ENCODE measurements at places on chromosomes 12 and 14.
A peak's percentile ranks its signal among the peaks of the same experiment; 100 is the strongest.

DNA sequence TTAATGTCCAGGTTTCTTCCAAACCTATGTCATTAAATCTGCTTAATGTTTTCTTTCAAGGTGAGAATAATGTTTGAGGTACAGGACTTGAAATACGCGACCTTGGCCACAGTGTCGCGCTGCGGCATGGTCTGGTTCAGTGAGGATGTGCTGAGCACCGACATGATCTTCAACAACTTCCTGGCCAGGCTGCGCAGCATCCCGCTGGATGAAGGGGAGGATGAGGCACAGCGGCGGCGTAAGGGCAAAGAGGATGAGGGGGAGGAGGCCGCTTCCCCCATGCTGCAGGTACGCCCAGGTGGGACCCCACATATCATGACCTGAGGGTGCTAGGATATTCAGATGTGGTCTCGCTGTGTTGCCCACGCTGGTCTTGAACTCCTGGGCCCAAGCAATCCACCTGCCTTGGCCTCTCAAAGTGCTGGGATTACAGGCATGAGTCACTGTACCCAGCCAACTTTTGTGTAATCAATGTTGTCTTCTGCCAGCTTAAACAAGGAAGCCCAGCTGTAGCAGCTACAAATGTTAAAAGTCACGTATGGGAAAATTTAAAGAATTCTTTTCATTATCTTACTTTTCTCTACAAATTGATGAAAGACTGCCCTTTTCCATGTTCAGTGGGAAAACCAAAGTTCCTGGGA lies 50.8 kb downstream of the DYNC1H1 start:
- DNase-seq, result no peak

DNA sequence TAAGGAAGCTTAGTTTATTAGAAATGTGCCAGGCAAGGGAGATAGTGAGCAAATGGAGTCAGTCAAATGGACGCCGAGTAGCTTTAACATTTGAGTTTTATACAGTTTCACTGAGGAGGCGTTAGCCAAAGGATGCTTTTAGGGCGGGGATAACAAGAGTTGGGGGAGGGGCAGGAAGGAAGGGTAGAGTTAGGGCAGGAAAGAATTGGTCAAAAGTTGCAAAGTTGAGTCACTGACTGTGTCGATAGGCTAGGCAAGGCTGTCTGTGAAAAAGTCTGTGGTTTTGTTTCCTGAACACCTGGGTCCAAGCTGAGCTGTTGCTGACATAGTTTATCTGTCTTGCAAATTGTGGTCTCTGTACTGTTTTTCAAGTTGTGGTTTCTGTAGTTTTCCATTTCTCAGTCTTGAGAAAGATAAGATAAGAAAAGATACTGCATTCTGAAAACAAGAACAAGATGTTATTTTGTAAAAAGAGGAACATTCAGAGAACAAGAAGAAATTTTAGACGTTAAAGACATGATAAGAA lies 62.6 kb upstream of the RESF1 start:
- DNase-seq, result no peak

DNA sequence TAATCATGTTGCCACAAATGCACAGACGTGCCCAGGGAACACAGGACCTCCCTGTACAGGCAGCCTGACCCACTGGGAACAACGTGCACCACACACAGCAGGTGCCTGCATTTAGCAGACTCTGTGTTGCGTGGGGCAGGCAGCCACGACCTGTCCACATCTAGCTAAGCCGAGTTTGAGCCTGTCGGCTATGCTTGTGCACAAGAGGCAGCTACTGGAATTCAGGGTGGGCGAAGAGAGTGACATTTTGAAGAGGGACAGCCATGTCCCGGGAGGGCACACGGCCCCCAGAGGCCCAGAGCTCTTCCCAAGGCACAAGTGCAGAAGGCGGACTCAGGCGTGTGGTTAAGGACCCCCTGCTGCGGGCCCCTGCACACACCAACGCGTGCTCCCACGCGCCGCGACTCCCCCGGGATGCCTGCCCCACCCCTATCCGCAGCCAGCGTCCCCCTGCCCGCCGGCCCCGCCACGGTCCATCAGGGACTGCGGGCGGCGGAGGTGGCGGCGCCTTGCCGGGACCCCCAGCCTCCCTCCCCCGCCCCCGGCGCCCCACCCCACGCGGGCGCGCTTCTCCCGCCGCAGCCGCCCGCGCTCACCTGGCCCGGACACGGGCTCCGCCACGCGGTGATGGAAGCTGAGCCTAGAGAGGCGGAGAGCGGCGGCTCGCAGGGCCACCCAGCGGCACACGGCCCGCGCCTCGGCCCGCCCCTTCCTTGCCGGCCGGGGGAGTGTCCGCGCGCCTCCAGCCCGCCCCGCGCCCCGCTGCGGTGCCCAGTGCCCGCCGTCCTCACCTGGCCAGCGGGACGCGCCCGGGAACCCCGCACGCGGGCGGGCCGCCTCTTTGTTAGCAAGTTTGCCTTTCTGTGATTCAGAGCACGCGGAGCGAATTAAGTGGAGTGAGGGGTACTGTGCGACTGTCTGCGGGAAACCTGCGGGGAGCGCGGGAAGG lies 125.3 kb upstream of the PRMT8 start:
- no peak for DNase-seq

DNA sequence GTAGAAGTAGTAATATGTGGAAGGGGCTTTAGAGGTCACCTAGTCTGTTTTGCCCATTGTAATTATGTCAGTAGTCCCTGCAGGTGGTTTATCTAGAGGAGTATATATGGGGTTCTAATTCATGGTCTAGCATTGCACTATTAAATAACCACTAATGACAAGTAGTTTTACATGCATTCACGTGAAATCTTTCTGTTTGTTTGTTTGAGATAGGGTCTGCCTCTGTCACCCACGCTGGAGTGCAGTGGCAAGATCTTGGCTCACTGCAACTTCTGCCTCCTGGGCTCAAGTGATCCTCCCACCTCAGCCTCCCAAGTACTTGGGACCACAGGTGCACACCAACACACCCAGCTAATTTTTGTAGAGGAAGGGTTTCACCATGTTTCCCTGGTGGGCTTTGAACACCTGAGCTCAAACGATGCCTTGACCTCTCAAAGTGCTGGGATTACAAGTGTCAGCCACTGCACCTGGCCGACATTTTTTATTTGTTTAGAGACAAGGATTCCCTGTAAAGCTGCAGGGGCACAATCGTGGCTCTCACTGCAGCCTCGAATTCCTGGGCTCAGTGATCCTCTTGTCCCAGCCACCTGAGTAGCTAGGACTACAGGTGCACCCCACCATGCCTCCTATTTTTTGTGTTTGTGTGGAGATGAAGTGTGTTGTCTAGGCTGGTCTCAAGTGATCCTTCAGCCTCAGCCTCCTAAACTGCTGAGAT lies 12.0 kb upstream of the PSEN1 start:
- DNase-seq, result no peak

DNA sequence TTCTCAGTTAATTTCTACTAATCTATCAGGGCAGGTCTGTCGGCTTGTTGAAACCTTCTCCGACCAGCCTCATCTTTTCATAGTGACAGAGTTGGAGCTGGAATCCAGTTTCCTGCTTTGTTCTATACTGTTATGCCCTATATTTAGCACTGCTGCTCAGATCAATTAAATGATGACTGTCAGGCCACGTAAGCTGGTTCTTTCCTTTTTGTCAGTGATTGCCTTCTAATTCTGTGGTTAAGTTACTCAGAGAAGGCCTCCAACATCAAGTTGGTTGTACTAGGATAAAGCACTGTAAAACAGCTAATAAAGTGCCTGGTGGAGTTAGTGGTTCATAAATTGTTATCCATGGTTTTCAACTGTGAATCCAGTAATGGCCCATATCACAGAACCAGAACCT lies 22.6 kb downstream of the DERA start:
- no peak for DNase-seq

GRCh38 chr12:110776410-110776809 lies 33.7 kb upstream of the PPP1CC start:
- no peak for DNase-seq

- DNase-seq, result no peak
These were observed 17.5 kb downstream of the NIN start for GRCh38 chr14:50813544-50813863.

DNA sequence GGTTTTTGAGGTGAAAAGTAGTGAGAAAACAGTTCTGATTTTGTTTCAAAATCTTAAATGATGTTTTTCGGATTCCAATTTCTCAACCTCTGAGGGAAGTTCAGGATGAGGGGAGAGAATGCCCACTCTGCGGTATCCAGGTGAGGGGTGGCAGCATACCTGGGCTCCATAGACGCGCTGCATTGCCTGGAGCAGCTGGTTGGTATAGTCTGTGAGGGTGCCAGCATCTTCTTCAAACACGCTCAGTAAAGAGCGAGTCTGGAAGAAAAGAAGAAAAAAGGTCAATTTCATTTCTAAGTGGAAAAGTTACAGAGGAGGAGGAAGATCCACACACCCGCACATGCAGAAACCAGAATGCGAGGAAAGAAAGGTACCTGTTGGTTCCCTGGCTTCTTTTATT lies 7.0 kb downstream of the APPL2 start:
- DNase-seq, result no peak

- DNase-seq, result no peak
These were observed 3.3 kb downstream of the RAD52 start for GRCh38 chr12:946212-946611.

DNA sequence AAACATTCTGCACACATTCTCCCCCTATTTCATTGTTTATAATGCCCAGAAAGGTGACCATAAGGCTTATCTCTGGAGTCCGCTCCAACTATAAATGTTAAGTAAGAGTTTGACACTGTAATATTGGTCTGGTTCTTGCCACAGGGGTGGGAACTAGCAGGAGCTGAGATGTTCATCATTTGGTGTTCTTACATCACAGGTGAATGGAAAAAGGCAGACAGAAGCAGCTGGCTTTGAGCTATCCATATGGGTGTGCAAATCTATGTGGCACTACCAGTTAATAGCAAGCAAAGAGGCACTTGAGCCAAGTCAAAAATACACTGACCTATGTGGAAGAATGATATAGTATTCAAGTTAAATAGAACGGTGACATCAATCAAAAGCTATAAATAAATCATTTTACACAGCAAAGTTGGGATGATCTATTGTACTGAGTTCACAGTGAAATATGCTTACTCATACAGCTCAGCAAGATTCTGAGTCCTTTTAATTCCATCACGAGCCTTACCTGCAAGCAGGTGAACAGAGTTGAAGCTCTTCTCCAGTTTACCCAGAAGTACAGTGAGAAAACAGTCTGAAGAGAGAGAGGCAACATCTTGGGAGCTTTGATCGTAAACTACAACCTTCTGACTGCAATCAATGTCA lies 43.2 kb downstream of the DUSP16 start:
- no peak for DNase-seq

GRCh38 chr12:109714141-109714912 lies 702 bp downstream of the FAM222A start:
- DNase-seq, result no peak

DNA sequence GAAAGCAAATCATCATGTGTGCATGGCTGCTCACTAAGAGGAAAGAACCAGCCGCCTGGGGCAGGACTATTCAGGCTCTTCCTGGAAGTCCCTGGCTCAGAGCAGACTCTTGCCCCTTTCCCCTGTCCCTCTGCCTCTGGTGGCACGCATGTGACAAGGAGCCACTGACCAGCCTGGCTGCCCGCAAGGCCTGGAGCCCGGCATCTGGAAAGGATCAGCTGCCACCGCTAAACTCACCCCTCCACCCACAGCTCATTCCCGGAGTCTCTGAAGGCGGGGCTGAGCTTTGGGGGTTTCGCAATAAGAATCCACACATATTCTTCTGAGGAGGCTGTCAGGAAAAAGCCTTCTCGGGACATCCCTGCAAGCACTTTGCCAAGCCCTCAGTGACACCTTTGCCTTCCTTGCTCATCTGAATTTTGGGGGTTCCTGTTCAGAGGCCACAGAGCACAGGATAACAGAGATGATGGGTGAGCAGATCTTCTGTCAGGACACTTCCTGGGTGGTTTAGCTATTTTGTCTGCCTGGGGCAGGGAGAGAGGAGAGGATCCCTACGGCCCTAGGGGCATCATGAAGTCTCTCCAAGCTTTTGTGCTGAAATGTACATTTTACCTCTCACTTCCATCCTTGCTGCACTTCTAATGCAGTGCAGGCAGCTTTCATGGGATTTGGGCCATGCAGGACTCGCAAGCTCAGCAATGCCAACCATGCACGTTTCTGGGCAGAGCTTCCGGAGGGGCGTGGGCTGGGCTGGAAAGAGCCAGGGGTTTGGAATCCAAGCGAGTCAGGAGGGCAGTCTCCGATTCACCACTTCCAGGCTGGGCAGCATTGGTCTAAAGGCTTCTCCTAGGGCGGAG lies 124.8 kb upstream of the MAP1LC3B2 start:
- DNase-seq, result peak; percentile 84

DNA sequence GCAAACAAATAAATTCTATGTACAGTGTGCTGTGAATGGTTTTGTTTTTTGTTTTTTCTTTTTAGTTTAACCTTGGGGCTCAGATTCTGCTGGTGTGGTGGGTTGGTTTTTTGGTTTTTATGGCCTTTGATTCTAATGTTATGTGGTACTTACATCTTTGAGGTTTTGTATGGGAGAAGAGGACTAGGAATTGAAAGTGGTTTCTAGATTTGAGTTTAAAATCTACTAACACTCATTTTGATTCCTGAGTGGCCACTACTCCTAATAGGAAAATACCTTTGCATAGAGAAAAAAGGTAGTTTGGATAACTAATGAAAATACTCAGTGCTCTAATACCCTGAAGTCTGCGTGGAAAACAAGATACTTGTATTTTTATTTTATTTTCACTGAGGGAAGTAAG lies 137.7 kb downstream of the MON2 start:
- no peak for DNase-seq

DNA sequence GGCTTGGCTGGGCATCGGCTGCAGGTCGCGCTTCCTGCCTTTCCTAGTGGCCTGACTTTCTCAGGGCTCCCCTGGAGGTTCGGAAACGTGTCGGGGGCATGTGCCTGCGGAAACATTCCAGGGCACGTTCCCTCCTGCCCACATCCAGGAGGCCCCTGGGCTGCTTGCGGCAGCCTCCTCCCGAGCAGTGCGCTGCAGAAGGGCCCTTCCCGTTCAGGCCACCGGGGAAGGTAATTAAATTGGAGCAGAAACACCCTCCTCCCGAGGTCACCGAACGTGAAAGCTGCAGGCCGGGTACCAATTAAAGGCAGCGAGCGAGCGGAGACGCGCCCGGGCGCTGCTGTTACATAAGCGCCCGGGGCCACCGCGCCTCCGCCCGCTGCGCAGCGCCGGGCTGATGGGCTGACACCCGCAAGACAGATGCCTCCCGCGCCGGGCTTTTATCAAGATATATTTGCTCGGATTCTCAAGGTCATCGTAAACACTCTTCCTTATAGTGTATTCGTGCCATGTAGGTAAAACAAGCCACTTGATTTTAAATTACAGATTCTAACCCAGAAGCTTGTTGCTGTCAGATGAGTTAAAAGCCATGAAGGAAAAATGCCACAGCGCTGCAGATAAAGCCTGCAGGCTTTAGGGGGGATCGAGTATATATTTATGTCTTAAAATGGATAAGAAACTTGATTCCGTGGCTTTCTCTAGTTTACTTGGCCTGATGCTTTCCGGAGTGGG lies 31.4 kb downstream of the SSPN start:
- DNase-seq, result no peak

DNA sequence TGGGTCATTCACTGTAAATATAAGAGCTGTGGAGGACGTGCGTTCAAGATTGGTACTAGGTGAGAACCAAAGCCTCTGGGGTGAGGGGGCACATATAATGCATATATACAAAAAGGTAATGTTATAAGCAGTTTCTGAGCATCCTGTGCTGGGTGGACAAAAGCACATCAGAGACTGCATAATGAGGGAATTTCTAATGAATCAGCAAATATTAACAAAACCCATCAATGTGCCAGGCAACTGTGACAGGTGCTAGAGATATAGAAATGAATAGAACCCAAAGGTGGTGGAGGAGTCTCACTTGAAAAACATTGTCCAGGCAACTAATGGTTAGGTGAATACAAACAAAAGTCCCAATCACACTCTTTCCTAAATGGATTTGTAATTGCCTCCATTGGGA lies 74.7 kb downstream of the GPR65 start:
- no peak for DNase-seq

All from AG09319 (cell line).